ENCODE measurements at places on chromosomes 3 and 15.

DNA sequence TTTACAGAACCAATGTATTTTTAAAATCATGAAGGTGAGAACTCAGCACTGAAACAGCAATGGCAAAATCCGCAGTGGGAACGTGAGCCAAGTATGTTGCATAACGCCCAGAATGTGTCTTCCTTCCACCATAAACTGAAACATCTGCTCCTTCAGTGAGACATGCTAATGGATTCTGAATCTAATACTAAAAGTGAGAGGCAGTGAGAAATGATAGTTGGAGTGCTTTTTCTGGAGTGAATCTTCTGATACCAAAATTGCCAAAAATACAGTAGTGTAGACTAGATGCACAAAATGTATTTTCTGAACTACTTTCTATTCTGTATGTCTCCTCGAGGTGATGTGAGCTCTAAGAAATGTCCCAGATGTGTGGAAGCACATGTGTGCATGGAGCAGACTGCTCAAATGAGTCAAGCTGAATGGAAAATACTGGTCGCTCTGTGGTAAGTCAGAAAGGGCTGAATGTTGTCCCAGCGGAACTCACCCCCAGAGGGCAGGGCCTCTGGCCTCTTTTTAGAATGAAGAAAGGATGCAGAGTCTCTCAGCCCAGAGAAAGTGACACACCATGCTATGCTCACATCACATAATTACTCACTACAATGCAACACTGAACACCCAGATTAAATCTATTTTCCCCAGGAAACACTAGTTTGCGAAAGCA lies 73.0 kb downstream of the ATP10A start:
- no peak for DNase-seq

GRCh38 chr3:158906749-158907148 lies 104.9 kb downstream of the MFSD1 start:
- no peak for DNase-seq

GRCh38 chr3:28860307-28860706 lies 420.6 kb upstream of the RBMS3 start:
- DNase-seq = no peak

GRCh38 chr15:72205273-72205672 lies 7.7 kb upstream of the GRAMD2A start:
- no peak for DNase-seq

DNA sequence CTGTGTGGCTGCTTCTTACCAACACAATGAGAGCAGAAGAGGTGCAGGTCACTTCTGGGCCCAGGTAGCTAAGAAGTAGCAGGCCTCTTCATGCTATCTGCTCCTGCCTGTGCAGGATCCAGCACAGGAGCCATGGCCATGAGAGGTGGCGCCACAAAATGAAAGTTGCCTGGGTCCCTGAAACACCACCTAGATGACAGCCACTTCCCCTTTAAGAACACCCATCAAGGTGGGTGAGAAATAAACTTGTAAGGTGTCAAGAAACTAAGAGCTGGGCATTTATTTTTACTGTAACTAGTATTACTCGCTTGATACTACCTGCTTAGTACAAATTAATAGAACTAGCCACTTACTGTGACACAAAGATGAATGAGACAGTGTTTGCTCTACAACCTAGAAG lies 484.6 kb upstream of the TBL1XR1 start:
- DNase-seq = no peak

GRCh38 chr3:35544976-35545375 lies 94.3 kb upstream of the ARPP21 start:
- DNase-seq = no peak

Data from glutamatergic neuron (in vitro differentiated cells).